ENCODE measurements at places on chromosomes 3 and 15.

DNA sequence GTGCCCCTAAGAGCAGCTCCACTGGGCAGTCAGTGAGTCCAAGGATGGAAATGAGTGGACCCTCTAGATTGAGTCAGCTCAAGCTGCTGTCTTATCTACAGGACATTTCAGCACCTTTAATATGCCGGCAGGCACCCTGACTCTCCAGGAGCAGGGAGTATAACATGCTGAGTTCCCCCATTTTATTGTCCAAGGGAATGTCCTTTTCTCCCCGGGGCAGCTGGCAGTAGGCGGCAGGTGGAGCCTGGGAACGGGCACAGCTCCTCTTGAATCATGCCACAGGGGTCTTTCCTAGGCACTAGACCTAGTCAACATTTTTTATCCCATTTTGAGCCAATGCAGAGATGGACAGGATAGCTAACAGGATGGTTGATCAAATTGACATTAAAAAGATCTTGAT lies 14.8 kb downstream of the WNT7A start:
- no peak for DNase-seq

DNA sequence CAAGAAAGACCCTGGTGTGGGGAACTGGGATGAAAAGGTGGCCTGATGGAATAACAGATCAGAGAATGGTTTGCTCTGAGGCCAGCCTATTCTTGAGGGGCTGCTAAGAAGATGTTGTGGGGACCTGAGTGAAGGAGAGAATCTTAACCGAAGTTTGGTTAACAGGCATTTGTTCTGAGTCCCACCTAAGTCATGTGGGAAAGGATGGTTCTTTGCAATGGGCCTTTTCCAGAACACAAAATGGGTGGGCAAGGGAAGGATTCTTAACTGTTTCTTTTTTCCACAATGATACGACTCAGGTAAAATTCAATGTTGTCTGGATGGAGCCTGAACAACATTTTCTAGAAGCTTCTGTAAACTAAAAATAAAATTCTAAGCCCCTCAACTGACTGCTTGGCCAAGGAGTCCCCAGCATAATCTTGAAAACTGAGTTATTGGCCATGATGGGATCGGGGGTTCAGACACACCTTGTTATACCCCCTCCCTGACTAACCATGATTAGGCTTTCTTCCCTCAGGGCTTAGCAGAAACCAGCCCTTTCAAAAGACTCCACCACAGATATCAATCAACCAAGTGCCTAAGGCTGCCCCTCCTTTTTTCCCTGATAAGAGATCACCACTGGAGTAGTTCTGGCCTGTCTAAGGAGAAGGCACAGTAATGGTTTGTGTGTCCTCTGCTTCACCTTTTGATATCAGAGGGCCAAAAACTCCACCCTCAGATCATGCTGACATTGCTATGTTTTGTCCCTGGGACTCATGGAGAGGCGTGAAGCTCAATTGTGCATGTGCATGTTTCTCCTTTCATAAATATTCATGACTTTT lies 30.1 kb downstream of the SCN11A start:
- DNase-seq: no peak

DNA sequence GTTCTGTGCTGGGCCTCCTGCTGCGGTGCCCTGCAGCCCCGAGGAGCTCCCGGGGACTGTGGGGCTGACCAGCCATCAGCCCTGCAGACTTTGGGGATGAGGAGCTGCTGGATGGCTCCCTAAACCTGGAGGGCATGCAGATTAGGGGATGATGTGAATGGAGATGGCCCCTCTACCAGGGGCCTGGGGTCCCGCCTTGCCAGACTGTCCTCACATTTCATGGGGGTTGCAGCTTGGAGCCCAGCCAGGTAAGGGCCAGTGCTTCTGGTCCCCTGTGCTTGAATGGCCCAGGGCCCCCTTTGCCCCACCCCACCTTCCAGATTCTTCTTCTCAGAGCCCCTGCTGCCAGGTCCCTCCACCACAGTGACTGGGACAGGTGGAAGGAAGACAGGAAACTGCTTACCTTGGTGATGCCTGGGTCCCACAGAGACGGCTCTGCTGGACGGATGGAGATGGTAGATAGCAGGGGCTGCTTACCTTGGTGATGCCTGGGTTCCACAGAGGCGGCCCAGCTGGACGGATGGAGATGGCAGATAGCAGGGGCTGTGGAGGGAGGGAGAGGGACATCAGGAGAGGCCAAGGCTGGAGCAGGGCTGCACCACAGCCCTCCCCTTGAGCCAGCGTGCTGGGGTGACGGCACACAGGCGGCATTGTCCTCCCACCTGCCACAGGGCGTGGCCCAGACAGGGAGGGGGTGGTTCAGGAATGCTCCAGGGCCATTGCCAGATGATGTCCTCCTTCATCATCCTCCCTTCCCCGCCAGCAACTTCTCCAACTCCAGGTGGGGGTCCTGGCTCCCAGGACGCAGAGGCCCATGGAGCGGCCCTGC lies at the start of gene SPTBN5:
SPTBN5 (minus strand) TSS at position 632 of the 829 bp plus-strand sequence; CDS start at position 76, 556 bp downstream.
- DNase-seq: no peak

- DNase-seq: no peak
Observed at GRCh38 chr3:44031387-44032380, 210.0 kb upstream of the TOPAZ1 start.

GRCh38 chr3:149898771-149899170 lies 71.9 kb downstream of the PFN2 start:
- no peak for DNase-seq

GRCh38 chr3:61574854-61575253 lies 13.5 kb downstream of the PTPRG start:
- DNase-seq: no peak

- DNase-seq: no peak
Observed at GRCh38 chr3:185874119-185874518, 49.3 kb upstream of the IGF2BP2 start.

- no peak for DNase-seq
Observed at GRCh38 chr3:135667061-135667460, 298.5 kb upstream of the PPP2R3A start.

DNA sequence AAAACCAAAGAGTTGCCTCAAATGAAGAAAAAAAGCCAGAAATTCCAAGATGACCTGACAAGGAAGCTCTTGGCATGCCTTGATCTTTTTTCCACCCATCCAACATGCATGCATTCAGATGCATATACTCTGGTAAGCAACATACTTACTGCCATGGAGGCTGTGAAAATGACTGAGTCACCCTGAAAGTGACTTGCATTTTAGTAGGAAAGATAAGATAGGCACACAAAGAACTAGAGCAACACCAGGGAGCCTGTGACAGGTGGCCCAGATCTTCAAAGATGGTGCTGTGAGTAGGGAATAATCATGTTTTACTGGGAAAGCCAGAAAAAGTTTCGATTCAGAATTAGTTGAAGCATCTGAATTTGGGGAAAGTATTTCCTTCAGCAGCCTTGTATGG lies 185.1 kb upstream of the SLCO3A1 start:
- DNase-seq: no peak

- no peak for DNase-seq
Observed at GRCh38 chr3:141439589-141439988, 47.2 kb upstream of the RASA2 start.

- no peak for DNase-seq
Observed at GRCh38 chr15:57665939-57666338, 40.6 kb upstream of the POLR2M start.

- DNase-seq: no peak
Observed at GRCh38 chr3:17571686-17572085, 170.7 kb downstream of the TBC1D5 start.

DNA sequence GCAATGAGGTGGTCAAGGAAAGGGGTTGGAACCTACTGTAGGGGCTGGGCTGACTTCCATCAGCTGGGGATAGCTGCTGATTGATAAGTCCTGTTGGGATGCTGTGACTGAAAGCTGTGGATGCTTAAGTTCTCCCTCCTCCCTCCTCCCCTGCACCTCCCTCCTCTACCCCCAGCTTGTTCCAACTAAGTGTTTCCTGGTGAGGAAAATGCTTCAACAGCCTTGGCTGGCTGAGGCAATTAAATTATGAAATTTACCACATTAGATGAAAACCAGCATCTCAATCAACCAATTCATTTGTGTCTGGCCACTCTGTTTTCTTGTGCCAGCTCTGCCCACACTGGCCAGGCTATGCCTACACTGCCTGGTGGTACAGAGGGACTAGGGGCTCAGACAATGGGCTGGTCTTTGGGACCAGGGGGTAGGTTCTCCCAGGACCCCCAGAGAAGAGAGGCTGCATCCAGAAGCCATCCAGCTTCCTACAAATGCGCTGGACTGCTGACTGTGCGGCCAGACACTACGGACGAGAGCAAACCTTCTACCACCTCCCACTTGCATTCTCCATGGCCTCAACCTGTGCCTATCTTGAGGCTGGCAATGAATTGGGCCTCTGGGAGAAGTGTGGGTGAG lies 2.5 kb downstream of the KLHL25 start:
- DNase-seq: no peak

DNA sequence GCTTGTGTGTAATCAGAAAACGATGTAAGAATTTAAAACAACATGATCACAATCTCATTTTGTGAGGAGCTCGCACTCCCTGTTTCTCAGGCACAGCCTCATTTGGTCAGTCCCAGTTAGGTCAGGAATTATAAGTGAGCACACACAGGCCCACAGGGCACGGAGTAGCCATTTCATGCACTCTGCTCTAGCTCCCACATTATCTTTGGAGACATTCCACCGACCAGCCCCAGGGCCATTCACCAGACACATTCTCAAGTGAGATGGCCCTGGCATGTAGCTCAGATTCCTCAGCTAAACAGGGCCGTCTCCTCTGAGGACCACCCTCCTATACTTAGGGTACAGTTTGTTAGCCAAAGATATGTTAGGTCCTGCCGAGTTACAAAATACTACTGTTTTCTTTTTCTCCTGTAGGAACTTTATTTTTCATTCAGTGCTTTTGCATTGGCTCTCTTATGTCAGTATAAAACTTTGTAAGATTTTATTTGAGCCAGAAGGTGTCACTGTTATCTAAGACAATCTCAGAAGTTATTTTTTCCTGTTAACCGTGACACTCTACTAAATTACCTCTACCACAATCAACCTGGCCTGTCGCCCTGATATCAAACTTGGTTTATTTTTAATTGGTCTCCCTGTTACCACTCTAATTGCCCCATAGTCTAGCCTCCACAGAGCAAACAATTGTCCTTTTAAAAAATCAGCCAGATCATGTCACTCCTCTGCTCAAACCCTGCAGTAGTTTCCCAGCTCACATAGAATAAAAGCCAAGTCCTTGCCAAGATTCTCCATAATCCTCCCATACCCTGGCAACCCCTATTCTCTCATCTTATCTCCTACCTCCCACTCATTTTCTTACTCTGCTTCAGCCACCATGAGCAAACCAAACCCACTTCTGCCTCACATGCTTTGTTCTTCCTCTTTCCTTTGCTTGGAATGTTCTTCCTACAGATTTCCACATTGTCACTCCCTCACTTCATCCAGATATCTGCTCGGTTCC lies 105.7 kb downstream of the PPP2R3A start:
- DNase-seq: no peak

DNA sequence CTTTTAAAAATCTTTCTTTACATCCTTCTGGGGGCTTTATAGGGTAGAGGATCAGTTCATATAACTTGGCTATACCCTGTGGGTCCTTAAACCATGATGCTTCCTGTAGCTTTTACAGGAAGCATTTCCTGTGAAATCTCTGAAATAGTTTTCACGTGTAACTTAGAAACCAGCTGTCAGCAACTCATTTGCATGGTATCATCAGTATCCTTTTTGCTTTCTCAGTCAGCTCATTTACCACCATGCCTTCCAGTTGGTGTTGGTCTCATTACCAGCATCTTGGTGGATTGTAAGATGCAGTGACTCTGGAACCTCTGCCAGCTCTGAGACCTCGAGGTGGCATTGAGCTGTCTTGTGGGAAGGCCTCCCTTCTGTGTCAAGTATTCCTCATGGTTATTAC lies 96.7 kb upstream of the MYZAP start:
- DNase-seq: no peak

DNA sequence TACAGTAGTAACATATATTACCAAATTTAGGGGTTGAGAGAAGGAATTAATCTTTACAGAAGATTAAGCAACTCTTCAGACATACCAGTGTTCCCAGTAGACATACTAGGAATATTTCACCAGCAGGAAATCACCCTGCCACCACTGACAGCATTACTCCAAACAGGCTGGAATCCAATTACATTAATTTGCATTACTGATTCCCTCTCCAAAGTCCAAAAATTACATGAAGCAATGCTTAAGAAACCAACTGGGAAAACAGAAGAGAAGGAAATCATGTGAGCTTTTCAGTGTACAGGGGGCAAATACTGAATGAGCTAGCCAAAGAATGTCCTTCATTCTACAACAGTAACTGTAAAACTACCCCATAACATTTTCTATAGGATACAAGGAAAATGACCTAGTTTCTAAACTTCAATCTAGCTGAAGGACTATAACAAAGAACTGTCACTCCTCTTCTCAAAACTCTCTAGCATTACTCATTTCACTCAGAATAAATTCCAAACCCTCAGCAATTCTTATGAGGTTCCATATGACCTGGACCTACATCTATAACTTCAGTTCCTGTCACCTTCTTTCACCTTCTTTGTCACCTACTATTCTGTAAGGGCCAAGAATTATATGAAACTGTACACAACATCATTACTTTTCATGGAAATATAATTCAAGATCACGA lies 72.7 kb downstream of the INO80 start:
- no peak for DNase-seq

GRCh38 chr15:88630141-88630721 lies 8.6 kb upstream of the ISG20 start:
- no peak for DNase-seq

DNA sequence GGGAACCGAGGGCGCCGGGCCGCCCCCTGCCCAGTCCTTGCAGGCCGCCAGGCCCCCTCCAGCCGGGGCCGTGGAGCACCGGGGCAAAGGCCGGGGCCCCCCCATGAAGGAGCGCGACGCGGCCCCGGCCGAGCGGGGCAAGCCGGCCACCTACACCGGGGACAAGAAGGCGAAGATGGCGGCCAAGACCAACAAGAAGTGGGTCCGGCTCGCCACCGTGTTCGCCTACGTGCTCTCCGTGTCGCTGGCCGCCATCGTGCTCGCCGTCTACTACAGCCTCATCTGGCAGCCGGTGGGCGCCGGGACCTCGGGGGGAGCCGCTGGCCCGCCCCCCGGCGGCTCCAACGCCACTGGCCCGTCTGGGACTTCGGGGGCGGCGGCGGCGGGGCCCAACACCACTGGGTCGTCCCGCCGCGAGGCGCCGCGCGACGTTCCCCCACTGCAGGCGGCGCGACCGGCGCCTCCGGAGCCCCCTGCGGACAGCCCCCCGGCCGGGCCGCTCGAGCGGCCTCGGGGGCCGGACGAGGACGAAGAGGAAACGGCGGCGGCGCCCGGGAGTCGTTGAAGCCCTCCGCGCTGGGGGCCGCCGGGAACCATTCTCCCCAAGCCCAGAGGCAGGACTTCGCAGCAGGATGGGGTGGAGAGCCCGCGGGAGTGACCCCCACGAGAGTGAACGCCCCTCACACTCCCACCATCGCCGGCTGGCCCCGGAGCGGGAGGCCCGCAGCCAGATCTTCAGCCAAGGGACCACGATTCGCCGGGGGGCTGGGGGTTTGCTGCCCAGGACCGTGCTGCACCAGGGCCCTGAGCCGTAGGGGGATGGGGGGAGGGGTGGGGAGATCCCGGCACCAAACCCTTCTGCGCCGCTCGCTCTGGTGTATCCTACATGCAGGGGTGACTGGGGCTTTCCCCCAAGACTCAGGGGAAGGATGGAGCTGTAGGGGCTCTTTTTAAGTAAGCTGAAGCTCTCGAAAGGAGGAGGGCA lies 753 bp downstream of the INAFM2 start:
- DNase-seq: no peak

GRCh38 chr15:75043509-75044257 lies 20.3 kb downstream of the PPCDC start:
- no peak for DNase-seq

GRCh38 chr3:50587373-50587772 lies 18.1 kb downstream of the HEMK1 start:
- no peak for DNase-seq

GRCh38 chr15:76987896-76988860 lies 6.7 kb upstream of the PSTPIP1 start:
- DNase-seq: no peak

Measured in CD4-positive, alpha-beta memory T cell (primary cell).